NCI-H146 (cell line): ENCODE measurements at places on chromosomes 3 and 15.

GRCh38 chr3:130907966-130908365 lies 14.1 kb downstream of the ATP2C1 start:
- DNase-seq, result no peak

DNA sequence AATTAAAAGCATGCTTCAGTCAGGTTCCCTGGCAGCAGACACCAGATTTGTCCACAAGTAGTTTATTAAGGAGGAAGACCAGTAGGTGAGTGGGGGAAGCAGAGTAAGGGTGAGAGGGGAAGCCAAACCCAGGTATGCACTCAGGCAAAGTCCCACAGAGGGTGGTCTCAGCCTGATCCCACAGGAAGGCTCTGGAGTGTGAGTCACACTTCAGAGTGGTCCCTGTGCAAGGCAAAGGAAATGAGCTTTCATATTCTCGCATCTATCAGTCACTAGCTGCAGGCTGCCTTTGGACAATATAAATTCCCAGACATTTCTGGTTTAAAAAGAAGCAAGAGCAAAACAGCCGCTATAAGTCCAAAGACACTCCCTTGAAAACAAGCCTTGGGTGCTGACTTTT lies 78.5 kb downstream of the TRANK1 start:
- DNase-seq, result no peak

DNA sequence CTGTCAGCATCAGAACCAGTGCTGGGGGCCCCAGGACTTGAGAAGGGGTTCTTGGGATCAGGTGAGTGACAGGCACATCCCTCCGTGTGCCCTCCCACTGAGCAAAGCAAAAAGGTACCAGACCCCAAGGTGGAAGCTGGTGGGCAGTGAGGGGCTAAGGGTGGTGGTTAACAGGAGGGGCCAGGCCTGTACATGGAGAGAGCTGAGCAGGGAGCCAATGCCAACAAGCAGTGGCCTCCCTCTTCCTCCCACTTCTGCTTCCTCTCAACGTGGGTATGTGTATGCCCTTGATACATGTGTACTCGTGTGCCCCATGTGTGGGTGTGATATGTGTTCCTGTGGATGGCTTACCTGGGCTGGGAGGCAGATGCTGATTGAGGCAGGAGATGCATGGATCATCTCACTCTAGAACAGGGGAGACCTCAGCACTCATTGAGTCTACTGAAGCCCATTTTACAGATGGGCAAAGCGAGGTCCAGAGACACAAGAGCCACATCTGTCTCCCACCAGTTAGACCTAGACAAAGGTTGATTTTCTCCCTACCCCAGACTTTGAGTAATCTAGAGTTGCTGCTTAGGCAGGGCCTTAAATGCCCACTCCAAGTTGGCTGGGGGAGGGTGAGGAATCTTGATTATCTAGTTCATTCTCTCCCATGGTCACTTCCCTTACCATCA lies 945 bp downstream of the VIPR1 start:
- DNase-seq, result no peak

GRCh38 chr3:126957776-126958637 lies 24.9 kb upstream of the PLXNA1 start:
- no peak for DNase-seq

DNA sequence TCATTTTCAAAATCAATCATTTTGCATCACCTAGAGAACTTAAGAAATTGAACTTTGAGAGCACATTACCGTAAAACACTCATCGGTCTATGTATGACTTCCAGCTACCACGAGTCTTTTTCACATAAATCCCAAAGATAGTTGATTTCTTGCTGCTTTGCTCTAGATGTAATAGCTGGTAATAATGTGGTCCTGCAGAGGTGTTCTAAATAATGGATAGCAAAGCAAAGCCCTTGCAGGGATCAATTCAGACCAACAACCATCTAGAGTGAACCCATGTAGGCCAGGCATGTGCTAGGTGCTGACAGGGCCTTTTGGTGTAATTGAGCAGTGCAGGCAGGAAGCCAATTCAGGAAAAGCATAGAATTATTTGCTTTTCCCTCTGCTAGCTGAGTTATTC lies 26.1 kb upstream of the C3orf80 start:
- DNase-seq, result no peak

- no peak for DNase-seq
These were observed 9.9 kb downstream of the FYCO1 start for GRCh38 chr3:45985532-45986302.

GRCh38 chr15:90003736-90004135 lies 2.6 kb downstream of the ZNF710 start:
- no peak for DNase-seq

DNA sequence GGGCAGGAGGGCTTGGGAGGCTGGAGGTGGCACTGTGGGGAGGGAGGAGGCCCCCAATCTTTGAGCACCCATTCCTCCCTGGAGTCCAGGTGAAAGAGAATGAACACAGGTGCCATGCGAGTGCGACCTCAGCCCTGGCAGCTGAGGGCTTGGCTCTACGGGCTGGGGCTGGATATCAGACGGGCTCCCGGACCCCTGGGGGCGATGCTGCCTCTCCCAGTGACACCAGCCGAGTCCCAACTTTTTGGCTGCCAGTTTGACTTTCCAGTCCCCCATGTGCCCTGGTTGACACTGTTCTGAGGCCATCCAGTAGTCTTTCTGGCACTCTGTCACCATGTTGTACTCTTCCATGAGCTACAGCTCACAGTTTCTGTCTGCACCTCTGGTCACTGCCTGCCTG lies 1.2 kb downstream of the VILL start:
- DNase-seq, result no peak

GRCh38 chr3:58307639-58308215 lies 1.4 kb downstream of the HTD2 start:
- DNase-seq, result peak; percentile 22

DNA sequence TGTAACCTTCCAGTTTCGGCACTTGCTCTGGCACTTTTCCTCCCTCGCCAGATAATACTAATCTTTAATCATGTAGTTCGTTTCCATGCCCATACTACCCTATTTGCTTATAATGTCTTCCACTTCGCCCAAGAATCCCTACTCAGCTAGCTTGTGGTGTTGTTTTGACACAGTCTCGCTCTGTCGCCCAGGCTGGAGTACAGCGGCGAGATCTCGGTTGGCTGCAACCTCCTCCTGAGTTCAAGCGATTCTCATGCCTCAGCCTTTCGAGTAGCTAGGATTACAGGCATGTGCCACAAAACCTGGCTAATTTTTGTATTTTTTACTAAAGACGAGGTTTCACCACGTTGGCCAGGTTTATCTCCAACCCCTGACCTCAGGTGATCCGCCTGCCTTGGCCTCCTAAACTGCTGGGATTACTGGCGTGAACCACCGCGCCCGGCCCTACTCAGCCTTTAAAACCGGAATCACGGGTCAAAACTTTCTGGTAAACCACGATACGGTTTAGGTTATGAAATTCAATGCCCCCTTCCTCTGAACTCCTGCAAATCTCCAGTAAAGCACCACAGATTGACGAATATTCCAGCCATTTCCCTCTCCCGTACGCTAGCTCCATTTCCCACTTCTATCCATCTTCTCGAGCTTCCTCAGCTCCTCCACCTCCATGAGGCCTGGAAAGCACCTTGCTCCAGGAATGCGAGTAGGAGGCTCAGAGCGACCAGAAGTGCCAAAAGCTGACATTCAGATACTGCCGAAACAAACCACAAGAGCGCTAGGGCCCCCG lies 878 bp upstream of the RAD51 start:
- no peak for DNase-seq

DNA sequence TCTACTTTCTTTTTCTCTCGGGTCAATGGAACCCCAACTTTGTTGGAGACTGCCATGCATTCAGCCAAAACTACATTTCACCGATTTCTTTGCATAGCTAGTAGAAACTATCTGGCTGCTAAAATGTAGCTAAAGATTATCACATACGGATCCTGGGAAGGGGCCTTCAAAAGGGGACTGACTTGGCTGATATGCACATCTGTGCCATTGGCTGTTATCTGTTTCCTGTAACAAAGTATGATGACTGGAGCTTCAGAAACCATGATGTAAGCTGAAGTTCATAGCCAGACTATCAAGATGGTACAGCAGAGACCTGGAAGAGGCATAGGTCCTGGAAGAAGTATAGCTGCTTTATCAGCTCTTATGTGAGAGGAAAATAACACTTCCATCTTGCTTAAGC lies 179.1 kb downstream of the NSUN3 start:
- DNase-seq, result no peak

GRCh38 chr3:81173514-81173913 lies 587.9 kb downstream of the GBE1 start:
- DNase-seq, result no peak

DNA sequence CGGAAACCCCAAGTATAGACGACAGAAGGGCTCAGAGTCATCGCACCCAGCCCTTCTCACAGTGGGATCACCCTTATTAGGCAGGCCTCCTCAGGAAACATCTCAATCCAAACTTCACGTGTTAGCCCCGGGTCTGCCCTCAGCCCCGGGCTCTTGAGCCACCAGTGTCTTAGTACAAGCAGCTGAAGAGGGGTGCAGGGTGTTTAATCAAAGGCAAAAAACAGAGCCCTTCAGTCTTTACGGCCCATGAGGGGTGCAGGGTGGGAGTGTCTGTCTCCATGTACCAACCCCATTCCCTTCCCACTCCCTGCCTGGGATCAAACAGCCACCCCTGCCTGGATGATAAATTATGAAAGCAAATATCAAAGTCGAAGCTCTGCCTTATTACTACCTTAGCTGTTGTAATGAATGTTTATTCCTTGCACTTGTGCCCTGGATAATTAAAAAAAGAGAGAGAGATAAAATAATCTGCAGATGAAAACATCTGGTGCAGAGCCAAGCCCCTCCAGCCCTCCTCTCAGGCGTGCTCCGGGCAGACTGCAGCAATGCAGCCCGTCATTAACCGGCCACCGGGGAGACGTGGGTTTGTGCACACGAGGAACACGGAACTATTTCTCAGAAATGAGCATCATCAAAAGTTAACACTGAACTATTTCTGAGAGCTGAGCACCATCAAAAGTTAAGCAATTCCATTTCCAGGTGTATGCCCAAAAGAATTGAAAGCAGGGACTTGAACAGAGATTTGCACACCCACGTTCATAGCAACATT lies 64.5 kb downstream of the ADAMTS17 start:
- no peak for DNase-seq
